ENCODE measurements at places on chromosomes 5 and 9.

DNA sequence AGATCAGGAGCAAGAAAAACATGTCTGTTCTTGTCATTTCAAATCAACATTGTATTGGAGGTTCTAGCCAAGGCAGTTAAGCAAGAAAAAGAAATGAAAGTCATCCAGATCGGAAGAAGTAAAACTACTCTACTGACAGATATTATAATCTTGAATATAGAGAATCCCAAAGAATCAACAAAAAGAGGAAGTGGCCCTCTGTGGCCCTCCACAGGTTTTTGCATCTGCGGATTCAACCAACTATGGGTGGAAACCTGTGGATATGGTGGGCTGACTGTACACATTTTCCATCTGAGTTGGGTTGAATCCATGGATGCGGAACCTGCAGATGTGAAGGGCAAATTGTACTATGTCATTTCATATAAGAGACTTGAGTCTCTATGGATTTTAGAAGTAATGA is 35.1 kb downstream of the GAS1 start:
- DNase-seq: no peak

- no peak for DNase-seq
These were observed 50.6 kb downstream of the LHX2 start for GRCh38 chr9:124062172-124062571.

- DNase-seq: no peak
These were observed 2245.5 kb upstream of the WWC1 start for GRCh38 chr5:166045961-166046360.

DNA sequence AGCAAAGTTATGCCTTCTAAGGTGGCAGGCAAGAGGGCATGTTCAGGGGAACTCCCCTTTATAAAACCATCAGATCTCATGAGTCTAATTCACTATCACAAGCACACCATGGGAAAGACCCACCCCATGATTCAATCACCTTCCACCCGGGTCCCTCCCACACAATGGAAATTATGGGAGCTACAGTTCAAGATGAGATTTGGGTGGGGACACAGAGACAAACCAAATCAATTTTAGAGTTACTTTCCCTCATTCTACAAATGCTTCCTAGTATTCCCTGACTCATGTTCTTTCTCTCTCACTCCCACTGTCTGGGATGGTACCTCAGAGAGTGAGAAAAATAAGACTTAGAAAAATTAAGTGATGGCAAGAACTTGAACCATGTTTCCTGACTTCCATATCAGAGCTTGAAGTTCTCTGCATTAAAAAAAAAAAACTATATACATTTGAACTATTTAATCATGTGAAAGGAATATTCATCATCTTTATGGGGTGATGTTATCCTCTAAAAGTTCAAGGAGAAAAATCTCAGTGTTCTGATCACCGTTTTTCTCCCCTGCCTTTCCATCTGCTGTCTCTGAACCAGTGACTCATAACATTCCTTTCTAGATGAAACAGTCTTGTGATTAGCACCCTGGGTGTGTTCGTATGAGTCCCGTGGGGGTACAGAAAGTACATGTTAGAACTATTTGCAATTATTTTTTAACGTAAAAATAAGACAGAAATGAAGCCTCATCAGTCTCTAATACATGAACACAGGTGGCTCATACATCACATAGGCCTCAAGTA is 282.9 kb downstream of the SLF1 start:
- DNase-seq: no peak

DNA sequence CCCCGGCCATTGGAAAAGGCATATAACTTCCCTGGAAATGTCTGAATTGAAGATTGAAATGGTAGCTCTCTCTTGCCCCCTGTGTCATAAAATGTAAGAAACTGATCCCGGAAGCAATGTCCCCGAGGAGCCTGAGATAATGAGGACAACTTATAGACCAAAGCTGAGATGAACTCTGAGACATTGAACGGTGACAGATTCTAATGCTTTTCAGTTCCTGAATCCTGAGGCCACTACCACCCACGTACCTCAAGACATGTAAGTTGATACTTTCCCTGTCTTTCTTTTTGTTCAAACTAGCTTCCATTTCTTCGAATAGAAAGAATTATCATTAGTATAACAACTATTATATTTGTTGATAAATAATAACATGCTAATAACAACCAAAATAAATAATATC is 51.0 kb downstream of the KIF4B start:
- DNase-seq: no peak

DNA sequence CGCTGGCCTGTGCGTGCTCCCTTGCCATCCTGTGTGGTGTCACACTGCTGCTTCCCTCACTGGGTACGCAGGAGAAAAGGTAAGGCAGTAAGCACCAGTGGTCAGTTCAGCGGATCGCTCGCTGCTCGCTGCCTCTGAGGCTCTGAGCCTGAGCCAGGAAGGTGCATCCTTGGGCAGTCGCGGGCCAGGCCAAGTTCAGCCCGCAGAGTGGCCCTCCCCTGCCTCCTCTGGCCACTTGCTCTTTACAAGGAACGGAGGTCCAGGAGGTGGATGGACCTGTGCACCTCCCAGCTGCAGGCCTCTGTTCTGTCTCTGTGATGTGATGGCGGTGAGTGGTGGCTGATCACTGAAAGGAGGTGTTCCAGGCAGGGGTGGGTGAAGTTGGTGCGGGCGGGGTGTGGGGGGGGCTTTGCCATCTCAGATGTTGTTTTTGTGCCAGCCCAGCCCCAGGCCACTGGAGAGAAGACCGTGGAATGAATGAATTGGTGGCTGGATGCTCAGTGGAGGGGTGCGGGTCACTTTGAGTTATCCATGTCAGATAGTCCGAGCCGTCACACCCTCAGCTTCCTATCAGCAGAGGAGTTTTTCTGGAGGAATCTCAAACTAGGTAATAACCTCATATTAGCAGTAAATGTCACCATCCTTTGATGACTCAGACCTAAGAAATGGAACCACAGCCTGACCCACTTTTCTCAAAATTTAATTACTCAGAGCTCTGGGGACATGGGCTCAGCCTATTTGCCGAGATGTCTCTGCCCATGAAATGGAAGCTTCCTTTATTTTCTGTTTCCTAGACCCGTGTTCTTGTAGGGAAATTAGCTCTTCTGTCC is 7.3 kb downstream of the COL5A1 start:
- no peak for DNase-seq

DNA sequence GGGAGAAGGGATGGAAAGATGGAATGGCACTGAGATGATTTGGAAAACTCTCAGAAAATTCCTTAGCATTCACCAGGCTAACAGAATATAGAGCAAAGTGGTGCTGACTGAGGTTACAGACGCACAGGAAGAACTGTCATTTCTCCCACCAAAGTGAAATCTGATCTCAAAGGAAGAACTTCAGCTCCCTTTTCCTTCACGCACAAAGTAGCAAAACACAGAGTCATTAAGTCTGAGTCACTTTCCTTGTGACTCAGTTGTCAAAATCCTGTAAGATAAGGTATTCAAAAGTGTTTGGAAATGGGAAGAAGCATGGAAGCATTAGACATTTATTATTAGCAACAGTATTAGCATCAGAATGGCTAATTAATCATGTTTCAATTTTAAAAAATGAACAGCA is 11.7 kb downstream of the MPDZ start:
- DNase-seq: no peak

DNA sequence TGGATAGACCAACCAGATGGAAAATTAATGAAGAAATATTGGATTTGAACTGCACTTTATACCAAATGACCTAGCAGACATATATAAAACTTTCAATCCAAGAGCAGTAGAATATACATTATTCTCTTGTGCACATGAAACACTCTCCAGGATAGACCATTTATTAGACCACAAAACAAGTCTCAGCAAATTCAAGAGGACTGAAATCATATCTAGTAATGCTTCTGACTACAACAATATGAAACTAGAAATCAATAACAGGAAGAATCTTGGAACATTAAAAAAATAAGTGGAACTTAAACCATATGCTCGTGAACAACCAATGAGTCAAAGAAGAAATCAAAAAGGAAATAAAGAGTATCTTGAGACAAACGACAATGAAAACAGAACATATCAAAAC is 150.0 kb upstream of the CD180 start:
- no peak for DNase-seq

DNA sequence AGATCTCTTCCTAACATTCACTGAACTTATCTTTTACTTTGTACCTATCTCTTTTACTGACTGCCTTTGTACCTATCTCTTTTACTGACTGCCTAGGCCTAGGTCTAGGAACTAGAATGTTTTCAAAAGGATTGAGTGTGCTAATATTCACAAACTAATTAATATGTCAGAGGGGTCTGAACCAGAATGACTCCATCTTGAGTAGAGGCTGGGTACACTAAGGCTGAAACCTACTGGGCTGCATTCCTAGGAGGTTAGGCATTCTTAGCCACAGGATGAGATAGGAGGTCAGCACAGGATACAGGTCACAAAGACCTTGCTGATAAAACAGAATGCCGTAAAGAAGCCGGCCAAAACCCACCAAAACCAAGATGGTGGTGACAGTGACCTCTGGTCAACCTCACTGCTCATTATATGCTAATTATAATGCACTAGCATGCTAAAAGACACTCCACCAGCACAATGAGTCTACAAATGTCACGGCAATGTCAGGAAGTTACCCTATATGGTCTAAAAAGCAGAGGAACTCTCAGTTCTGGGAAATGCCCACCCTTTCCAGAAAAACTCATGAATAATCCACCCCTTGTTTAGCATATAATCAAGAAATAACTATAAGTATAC is 2.5 kb upstream of the RHOBTB3 start:
- DNase-seq: no peak

GRCh38 chr5:145682197-145682899 is 152.8 kb downstream of the PRELID2 start:
- no peak for DNase-seq

GRCh38 chr9:127159325-127159801 is 36.9 kb upstream of the ANGPTL2 start:
- DNase-seq: peak; percentile 53

GRCh38 chr9:80158554-80159170 is 586.9 kb downstream of the TLE4 start:
- DNase-seq: no peak

DNA sequence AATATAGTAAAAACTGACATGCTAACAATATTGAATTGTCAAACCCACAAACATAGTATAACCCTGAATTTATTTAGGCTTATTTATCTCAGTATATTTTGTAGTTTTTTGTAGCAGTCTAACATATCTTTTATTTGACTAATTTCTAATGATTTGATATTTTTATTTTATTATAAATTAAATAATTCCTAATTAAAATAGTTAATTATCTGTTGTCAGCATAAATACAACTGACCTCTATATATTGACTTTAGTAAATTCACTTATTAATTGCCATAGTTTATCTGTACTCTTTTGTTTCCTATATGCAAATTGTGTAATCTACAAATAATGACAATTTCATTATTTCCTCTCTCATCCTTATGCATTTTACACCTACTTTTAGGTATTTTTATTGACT is 215.1 kb upstream of the KIF2A start:
- DNase-seq: no peak

GRCh38 chr5:156640691-156641241 is 209.3 kb upstream of the PPP1R2B start:
- no peak for DNase-seq

DNA sequence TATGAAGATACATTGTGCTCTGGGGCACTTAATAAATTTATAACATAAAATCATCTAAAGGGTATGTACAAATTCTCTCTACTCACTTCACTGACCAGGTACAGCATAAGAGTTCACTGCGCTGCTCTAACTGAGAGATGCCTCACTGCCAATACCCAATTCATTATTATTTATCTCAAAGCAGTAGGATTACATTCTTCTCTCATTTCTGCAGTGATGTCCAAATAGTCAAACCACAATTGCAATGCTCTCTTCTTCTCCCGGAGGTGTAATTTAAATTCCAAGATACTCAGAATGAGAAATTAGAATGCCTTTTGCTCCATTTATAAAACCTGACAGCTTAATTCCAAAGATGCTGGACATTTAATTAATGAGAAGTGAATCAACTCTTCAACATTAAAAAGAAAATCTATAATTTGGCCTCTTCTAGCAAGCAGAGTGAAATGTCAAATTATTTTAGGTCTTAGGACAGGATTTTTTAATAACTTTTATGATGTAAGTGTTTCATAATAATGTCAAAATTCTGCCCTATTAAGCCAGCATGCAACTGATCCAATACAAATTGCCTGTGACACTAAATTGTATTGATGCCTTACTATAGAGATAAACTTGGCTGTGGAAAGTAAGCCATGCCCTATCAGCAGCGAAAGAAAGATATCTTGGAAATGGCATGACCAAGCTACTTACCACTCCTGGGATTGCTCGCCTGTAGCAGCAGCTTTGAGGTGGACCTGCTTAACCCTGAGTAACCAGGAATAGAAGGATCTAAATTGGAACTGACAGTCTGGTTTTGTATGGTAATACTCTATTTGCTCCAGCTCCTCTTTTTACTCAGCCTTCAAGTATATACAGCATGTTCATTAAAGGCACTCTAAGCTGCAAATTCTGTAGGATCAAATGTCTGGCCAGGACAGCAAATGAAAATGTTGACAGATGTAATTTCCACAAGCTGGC is 374.2 kb upstream of the TYRP1 start:
- no peak for DNase-seq

- no peak for DNase-seq
These were observed 380.1 kb upstream of the TUSC1 start for GRCh38 chr9:26058111-26058895.

GRCh38 chr5:156879665-156880285 is 29.7 kb downstream of the PPP1R2B start:
- DNase-seq: no peak

DNA sequence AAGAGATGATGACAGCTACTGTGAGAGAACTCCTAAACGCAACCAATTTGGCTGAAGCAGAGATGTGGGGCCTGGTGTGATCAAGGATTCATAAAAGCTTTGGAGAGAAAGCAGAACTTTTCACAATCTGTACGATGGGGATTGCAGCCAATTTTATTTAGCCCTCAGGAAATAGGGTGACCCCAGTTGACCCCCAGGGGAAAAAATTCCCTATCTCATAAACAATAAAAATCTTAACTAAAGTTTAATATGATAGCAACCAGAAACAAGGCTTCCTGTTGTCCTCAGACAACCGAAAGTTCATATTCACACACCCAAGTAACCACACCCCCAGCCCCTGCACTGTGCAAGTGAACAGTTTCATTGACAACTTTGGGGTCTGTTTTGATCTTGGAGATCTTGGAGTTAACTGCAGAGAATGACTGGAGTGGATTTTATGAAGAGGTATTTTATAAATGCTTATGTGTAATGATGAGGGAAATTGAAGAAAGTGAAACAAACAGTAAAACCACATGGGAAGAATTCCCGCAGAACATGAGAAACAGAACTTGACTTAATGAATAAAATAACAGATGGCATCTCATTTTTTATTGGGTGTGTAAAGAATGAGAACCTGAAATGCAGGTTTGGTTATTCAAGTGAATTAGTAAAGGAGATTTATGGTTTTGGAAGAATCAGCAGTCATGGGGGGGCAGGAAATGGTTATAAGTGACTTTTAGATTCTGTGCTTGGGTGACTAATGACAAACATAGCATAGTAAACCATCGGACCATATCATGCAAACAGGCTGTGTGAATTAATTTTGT is 94.5 kb downstream of the PDE4D start:
- DNase-seq: peak; percentile 69

DNA sequence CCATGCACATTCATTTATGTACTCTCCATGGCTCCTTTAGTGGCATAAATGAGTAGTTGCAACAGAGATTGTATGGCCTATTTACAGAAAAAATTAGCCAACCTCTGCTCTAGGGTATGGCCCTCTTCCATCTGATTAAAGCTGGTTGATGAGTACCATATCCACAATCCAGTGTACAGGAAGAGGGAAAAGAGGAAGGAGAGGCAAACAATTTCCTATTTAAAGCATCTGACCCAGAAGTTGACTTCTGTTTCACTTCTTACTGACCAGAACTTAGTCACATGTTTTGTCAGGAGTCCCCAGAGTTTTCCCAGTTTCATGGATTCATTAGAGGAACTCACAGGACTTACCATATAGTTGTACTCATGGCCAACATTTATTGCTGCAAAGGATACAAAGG is 68.6 kb upstream of the STARD4 start:
- no peak for DNase-seq
